ENCODE measurements at places on chromosomes 12 and 14.

GRCh38 chr14:51575349-51576116 is 76.2 kb upstream of the FRMD6 start:
- DNase-seq, result no peak

DNA sequence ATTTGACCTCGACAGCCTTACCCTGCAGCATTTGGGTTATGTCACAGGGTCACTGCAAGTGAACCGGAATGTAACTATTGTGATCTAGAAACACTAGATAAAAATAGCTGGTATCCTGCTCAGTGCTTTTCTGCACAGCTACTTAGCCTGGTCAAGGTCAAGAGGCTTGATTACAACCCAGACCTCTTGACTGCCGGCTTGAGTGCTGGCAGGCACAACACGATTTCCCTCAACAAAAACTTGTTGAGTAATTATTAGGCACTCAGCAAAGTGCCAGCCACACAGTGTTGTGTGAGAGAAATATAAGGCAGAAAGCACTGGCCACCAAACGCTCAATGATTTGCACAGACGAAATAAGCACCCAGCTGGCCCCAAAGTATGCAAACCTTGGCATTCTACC is 156.7 kb downstream of the NUAK1 start:
- no peak for DNase-seq

- no peak for DNase-seq
These were observed 47.6 kb downstream of the FAM222A start for GRCh38 chr12:109760930-109761921.

DNA sequence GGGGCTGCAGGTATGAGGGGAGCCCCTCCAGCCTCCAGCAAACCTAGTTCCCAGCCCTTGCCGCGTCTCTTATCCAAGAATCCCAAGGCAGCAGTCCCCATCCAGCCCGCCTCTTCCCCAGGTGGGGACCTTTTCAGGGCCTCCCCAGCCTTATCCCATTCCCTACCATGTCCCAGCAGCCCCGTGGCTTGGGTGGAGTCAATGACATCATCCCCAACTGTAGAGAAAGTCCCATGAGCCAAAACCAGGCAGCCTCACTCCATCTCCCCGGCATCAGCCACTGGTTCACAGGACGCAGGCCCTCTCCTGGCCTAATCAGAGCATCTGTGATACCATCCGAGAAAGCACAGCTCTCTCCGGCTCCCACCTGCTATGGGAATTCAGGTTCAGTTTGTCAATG is 131.0 kb downstream of the NCOR2 start:
- no peak for DNase-seq

All from non-pigmented ciliary epithelial cell (primary cell).